ENCODE measurements at places on chromosomes 5 and 9.

DNA sequence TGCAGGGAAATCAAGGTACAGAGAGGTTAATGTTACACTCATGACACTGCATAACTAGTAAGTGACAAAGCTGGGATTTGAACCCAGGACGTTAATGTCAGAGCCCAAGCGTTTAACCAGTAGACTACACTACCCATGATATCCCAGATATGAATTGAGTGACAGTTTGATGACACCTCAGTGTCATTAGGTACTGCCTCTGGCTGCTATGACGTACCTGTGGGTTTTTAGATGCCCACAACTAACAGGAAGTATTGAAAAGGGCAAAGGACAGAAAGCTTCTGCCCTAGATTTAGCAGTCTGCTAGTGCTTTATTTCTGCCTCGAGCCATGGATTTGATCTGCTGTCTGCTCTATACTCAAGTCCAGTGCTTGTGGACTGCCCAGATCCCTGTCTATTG lies 56.2 kb downstream of the GLRA1 start:
- DNase-seq, result no peak

DNA sequence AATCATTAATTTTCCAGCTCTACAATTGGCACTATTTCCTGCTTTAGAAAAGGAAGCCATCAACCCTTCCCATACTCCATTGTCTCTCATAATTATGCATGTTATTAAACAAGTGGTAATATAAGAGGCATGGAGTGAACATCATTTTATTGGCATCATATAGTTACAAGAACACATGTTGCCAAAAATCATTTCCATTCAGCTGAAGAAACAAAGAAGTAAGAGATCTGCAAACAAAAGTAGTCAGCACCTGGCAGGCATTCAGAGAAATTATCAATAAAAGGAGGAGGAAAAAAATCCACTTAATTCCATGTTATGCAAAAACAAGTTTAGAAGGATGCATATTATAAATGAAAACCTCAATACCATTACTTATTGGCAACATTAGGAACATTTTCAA lies 1208.2 kb upstream of the C9orf72 start:
- DNase-seq, result no peak

GRCh38 chr5:146799671-146800070 lies 78.9 kb downstream of the PPP2R2B start:
- DNase-seq, result no peak

DNA sequence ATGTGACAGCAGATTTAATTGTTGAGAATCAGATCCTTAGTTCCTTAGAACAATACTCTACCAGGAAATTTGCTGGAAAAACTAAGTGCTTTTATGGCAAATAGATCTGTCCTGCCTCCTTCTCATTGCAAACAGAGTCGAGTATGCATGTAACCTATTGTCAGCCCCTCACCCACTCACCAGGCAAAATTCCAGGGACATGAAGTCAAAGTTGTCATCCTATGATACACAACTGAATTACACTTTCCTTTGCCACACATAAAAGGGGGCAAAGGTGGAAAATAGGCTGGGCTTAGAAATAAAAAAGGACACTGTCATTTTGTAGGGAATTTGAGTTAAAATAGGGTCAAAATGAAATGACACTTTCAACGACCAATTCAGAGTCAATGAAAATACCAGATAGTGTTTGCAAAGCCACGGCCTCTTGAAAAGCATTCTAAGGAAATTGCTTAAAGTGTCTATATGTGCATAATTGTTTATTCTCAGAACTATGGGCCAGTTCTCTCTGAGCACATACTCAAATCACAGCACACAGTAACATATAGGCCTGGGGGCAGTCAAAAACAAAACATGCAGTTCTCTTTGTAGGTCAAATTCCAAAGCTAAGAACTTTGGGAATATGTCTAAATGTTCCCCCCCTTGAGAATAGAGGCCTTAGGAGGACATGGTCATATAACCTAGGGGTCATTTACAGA lies 452.8 kb downstream of the NFIB start:
- no peak for DNase-seq

- DNase-seq, result peak; percentile 23
These were observed 381.1 kb downstream of the TMEM38B start for GRCh38 chr9:106075236-106075959.

All from urothelium cell line (cell line).